ENCODE measurements at places on chromosomes 7 and 10.

- no peak for DNase-seq
These were observed 14.8 kb downstream of the FOXL3 start for GRCh38 chr7:304574-305409.

- DNase-seq, result no peak
These were observed 190.3 kb upstream of the TMEM196 start for GRCh38 chr7:19963695-19964094.

DNA sequence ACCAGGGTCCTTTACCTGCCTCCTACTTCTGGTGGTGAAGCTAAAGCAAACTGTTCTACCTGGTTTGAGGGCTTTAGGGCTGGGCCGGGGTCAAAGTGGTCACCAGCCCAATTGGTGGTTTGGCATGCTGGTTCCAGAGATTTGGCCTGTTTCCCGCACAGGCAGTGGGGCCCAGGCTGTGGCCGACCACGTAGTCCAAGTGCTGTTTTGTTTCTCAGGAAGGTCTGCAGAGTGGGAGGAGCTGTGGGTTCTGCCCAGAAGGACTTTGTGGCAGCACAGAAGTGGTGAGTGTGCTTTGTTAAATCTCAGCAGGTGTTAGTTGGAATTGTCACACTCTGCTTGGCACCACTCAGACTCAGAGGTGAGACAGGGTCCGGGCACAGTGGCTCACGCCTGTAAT, 85.8 kb downstream of the MKX start:
- no peak for DNase-seq

DNA sequence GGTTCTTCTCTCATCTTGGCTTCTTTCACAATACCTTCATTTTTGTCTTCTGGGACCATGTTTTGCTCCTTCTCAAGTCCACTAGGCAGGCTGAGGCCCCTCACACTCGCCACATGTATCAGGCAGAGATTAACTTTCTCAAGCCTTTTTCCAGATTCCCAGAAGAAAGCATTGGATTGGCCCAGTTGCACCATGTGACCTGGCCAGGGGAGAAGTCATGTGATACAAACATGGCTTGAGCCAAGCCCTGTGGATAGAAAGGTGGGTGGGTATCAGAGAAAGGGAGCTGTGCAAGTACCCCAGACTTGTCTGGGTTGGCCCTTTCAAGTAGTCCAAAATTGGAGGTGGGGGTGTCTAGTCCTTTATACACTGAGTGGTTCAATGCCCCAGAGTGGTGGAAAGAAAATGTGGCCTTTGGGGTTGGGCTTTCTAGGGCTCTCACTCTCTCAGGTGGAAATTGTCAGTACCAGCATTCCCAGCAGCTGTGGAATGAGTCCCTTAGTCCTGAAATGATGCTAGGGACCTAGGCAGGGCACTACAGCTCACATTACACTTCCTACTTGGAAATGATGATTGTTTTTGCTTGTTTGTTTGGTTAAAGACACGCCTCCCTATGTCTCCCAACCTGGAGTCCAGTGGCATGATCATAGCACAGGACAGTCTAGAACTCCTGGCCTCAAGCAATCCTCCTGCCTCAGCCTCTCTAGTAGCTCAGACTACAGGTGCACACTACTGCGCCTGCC, 36.9 kb upstream of the C10orf67 start:
- no peak for DNase-seq

- DNase-seq, result no peak
These were observed 85.0 kb downstream of the KMT2E start for GRCh38 chr7:105098863-105099515.
